H1 (cell line): ENCODE measurements at places on chromosomes 2 and 18. TPM values are rescaled to one million over a fixed set of nuclear protein-coding genes. Genes with fewer than 3 reads are reported as not detected.

NMUR1 gene
- 0.46 and 0.56 TPM in 2 replicates for total RNA-seq

STARD6 gene
- not detected in 2 replicates for total RNA-seq

MAL gene
- not detected in 2 replicates for total RNA-seq

IGFBP5 gene
- 2.0 and 2.5 TPM in 2 replicates for total RNA-seq

ALPG gene
- 0.56 and 0.75 TPM in 2 replicates for total RNA-seq

ACTR2 gene
- 165 and 171 TPM in 2 replicates for total RNA-seq

GKN2 gene
- total RNA-seq: not detected in 2 replicates

TSHZ1 gene
- 0.25 and 0.32 TPM in 2 replicates for total RNA-seq

LIPG gene
- total RNA-seq: 9.8 and 11.8 TPM in 2 replicates

STEAP3 gene
- total RNA-seq: 21.7 and 22.2 TPM in 2 replicates

SULT1C2 gene
- total RNA-seq: 1.9 and 2.2 TPM in 2 replicates

USP34 gene
- 80.9 and 91.7 TPM in 2 replicates for total RNA-seq

CD302 gene
- total RNA-seq: 0.61 and 0.76 TPM in 2 replicates

STK25 gene
- 159 and 162 TPM in 2 replicates for total RNA-seq

SERPINB10 gene
- total RNA-seq: not detected in 2 replicates

SLC9A4 gene
- not detected in 2 replicates for total RNA-seq

PIEZO2 gene
- 14.7 and 16.5 TPM in 2 replicates for total RNA-seq

FSHR gene
- total RNA-seq: not detected in 2 replicates

TOGARAM2 gene
- total RNA-seq: 0.59 and 1.4 TPM in 2 replicates
